ENCODE measurements at places on chromosomes 5 and 9.

- no peak for DNase-seq
Observed at GRCh38 chr5:55387865-55388264, 80.1 kb downstream of the MTREX start.

DNA sequence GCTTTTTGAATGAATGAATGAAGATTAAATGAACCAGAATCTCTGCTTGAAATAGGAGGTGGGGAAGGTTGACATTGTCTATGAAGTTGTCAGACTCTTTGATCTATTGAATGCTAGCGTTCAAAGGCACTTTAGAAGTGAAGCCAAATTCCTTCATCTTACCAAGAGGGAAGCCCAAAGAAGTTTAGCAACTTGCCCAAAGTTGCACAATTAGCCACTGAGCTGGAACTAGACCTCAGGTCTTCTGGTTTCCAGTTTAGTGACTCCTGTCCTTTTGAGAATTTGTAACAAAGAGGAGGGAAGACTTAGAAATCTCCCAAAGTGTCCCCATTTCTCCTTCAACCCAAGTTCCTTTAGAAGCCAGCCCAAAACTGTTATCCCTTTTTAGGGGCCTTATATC lies 20.7 kb upstream of the SLC1A3 start:
- no peak for DNase-seq

- DNase-seq: no peak
Observed at GRCh38 chr9:96688187-96688586, 33.1 kb upstream of the PRXL2C start.

GRCh38 chr5:11378461-11378860 lies 525.8 kb downstream of the CTNND2 start:
- DNase-seq: no peak

GRCh38 chr5:9722601-9723180 lies 92.5 kb upstream of the TAS2R1 start:
- DNase-seq: no peak

DNA sequence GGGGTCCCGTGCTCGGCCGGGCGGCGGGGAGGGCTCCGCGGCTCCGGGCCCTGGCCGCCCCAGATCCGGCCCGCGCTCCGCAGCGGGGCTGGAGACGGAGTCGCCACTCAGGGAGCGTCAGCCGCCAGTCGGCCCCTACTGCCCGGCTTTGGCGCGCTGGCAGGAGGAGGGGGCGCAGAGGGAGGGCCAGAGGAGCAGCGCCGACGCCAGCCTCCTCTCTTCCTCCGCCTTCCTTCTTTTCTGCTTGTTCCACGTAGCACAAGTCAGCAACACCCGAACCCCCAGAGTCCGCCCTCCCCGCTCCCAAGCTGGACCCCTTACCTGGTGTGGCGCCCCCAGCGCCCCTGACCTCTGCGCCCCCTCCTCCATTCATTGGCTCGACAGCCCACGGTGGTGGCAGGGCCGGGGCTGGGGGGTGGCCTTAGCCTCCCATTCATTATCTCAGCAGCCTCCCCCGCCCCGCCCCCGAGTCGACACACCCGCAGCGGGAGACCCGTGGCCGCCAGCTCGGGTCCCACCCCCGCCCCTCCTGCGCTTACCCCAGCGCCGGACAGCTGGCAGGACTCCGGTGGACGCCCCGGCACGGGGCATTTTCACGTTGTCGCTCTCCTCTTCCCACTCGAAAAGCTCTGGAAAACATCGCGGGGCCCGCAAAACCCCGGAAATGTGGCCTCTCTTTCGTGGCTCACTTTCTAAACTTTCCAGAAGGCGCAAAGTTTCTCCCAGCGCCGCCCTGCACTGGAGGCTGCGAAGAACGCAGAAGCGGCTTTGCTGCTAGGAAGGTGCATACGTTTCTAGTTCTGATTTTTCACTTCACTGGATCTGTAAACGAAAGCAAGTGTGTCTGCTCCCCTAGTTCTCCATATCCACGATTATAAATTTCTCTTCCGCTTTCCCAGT lies at the start of gene LPAR1:
TSS of gene LPAR1 (minus strand) at position 140 of the 900 bp plus-strand sequence. CDS start 66,353 bp downstream, outside the sequence.
- peak; percentile 56 for DNase-seq

DNA sequence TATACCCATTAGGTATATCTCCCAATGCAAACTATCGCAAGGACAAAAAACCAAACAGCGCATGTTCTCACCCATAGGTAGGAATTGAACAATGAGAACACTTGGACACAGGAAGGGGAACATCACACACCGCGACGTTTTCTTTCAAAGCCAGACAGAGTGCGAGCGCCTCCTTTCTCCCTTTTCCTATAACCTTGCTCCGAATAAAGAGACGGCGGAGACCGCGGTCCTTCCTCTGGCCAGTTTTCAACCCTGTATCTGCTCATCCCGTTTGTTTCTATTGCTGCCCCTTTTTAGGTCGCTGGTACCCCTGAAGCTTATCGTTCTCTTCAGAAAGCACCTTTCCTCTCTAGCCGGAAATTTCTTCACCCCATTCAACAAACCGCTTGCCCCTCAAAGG lies 1.3 kb downstream of the LVRN start:
- no peak for DNase-seq

GRCh38 chr5:179422908-179423481 lies 77.7 kb upstream of the ADAMTS2 start:
- no peak for DNase-seq

GRCh38 chr5:113020461-113021273 lies 44.1 kb downstream of the DCP2 start:
- no peak for DNase-seq

All from nucleus accumbens (tissue), 56 donors.